Stimulated activated CD8-positive, alpha-beta memory T cell treated with anti-CD3 and anti-CD28 coated beads, Interleukin-15, amount 100 ng/mL, for 4 hours (primary cell): ENCODE measurements at places on chromosomes 2 and 18.

- no peak for DNase-seq
Measured at GRCh38 chr2:149768320-149768799, 180.8 kb upstream of the MMADHC start.

DNA sequence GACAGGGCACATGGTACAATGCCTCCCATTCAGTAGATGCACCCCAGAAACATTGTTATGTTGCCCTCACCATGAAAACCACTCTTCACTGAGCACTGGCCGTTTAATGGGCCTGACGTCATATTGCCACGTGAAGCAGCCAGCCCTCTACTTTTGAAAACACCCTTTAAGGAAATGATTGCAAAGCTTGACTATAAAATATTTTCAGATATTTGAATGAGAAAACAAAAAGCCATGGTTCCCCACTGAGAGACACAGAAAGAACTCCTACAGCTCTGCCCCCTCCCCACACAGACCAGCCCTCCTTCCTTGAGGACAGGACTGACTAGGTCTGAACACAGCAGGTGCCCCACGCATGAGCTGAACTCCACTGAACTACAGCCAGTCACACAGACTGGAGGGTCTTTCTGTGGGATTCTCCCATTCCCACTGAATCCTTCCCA is 349.1 kb downstream of the ANAPC1 start:
- DNase-seq, result no peak

GRCh38 chr2:82998781-82999180 is 1460.3 kb downstream of the SUCLG1 start:
- no peak for DNase-seq

DNA sequence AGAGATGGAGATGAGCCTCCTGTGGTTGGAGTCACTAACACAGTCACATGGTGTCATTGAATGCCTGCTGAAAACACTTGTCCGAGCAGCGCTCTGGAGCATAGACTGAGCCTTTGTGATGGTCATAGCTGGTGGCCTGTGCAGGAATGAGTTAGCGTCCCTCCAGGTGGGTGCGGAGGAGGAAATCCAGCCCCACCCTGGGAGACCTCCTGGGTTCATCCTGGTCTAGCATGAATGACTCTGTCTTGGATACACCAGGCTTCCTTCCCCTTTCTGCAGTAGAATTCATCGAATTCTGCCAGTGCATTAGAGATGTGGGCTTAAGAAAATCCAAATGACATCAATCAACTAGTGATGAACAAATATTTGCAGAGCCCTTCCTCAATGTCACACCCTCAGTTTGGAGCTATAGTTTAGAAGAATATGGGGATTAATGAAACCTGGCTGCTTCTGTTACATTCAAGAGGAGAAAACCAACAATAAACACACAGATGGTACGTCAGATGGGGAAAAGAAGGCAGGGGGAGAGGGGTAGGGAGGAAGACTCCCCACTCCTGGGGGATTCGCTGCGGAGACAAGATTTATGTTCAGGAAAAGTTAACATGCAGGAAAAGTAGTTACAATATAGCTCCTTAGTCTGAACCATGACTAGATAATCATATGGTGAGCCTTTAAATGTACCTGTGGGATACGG is 136.7 kb downstream of the DDX1 start:
- DNase-seq, result no peak

GRCh38 chr2:70468878-70469277 is 84.7 kb downstream of the TGFA start:
- no peak for DNase-seq

GRCh38 chr2:52810460-52810859 is 957.1 kb upstream of the CHAC2 start:
- DNase-seq, result no peak

GRCh38 chr2:132274000-132274399 is 112.2 kb upstream of the ANKRD30BL start:
- DNase-seq, result no peak

DNA sequence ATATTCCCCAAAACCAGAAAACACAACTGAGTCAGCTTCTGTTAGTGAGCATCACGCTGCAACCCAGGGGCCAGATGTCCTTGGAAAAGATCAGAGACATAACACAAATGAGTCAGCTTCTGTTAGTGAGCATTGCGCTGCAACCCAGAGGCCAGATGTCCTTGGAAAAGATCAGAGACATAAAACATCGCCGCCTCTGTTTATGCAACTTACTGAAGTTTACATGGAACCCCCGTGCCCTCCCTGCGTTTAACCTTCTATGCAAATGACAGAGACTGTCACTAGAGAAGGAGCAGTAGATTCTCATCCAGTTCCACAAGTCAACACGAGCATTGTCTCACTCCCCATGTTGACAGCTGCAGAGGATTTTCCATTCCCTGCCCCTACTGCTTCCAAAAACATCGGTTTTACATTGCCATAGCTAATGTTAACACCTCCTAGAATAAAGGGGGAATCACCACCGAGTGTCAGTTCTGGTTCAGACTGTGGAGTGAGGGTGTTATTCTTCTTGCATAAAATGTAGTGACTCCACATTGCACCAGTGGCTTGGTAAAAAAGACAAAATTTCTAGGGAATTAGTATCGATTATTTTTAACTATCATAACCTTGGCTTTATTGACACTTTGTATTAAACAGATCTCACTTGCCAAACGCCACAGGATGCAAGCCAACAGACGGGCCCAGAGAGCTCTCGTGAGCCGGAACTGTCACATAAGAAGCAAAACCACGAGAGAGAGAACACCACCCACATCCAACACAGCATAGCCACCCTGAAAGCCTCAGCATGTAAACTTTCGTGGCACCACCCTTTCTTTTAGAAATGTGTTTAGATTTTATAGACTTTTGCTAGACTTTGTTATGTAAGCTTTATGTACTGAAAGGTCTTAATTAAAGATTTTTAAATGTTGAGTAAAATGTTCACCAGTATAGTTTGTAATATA is 87.7 kb downstream of the SH3YL1 start:
- DNase-seq, result no peak

DNA sequence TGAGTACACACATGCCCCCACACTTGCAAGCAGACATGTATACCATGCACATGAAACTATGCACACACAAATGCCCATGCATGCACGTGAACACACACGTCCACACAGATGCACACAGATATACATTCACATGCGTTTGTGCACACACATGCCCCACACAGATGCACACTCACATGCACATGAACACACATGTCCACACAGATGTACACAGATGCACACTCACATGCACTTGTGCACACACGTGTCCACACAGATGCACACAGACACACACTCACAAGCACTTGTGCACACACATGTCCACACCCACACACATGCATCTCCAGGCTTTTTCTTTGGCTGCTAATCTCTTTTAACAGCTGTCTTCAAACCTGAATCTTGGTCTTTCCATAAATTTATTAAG is 31.1 kb downstream of the SNTG2 start:
- no peak for DNase-seq

GRCh38 chr2:191894681-191895147 is 47.8 kb upstream of the CAVIN2 start:
- DNase-seq, result no peak

- no peak for DNase-seq
Measured at GRCh38 chr2:151238527-151239487, 22.9 kb downstream of the RBM43 start.

DNA sequence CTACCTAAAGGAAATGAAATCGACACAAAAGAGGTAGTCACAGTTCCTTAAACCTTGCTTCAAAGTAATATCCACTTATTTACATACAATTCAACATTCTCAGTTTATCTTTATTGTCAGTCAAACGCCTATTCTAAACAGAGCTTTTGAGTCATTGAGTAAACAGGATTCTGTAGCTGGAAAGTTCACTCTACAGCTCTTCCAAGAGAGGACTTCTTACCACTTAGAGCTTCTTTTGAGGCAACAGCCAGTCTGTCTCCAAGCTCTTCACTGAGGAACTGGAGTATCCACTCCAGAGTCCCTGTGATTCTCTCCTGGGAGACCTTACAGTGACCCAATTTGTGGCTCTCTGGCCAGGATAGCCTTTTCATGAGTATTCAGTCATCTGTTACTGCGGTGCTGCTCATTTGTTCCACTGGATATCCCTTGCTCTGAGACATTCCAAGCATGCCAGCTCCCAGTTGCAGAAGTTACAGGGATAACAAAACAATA is 210.9 kb upstream of the OSR1 start:
- DNase-seq, result no peak

- no peak for DNase-seq
Measured at GRCh38 chr2:134670955-134671354, 47.8 kb downstream of the TMEM163 start.

GRCh38 chr2:184372484-184372883 is 225.8 kb upstream of the ZNF804A start:
- no peak for DNase-seq

DNA sequence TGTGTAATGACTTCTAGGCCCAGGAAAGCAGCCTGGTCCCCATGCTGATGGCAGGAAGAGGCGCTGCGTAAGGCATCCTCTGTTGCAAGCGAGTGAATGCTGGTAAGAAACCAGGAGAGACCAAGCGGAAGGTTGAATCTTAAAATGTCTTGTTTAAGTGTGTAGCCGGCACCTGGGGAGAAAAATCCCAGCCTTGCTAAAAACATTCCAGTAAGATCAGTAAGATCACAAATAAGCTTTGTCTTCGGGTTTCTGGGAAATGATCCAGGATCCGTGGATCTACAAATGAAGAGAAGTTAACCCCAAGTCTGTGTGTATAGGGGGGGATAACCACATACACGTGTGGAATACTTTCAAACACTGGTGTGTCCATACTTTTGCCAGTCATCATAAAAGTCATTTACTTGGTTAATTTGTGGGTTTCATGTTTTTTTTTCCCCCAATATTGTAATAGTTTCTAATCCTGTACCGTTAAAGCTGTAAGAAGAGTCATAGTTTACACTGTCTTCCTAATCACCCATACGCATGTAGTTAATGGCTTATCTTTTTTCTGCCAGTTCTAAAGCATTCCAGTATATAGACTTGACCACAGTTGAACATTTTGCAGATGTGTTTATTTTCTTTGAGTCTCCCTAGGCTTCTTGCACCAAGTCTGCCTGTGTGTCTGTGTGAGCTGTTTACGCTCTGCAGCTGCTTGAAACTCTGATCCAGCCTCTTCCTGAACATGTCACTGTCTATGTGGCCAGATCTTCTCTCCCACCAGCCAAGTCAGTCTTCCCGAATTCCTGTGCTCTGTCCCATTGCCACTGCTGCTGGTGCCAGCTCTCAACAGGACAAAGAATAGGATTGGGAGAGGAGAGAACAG is 135.9 kb upstream of the ARL4C start:
- no peak for DNase-seq
